Activated T-cell treated with anti-CD3 and anti-CD28 coated beads for 1 hour (primary cell): ENCODE measurements at places on chromosomes 2 and 18.

- DNase-seq, result no peak
These were observed 88.7 kb downstream of the TNS1 start for GRCh38 chr2:217914078-217914477.

- no peak for DNase-seq
These were observed 74.7 kb upstream of the MAP4K3 start for GRCh38 chr2:39511605-39512433.

DNA sequence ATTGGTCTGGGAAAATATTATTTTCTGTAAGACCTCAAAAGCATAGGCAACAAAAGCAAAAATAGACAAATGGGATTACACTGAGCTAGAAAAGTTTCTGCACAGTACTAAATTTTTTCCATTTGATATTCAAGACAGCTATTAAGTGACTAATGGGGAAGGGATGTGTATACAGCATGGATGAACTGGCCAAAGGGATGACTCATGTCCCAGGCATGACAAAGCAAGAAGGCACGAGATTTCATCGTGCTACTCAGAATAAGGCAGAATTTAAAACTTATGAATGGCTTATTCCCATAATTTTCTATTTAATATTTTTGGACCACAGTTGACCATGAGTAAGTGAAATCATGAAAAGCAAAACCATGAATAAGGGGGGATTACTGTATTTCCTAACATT, 1250.1 kb upstream of the GYPC start:
- DNase-seq, result no peak

- DNase-seq, result no peak
These were observed 1.2 kb downstream of the TLX2 start for GRCh38 chr2:74515271-74515980.

- no peak for DNase-seq
These were observed 144.2 kb upstream of the ARL4C start for GRCh38 chr2:234641086-234641485.

- no peak for DNase-seq
These were observed 28.7 kb upstream of the SMIM21 start for GRCh38 chr18:75456199-75456631.

DNA sequence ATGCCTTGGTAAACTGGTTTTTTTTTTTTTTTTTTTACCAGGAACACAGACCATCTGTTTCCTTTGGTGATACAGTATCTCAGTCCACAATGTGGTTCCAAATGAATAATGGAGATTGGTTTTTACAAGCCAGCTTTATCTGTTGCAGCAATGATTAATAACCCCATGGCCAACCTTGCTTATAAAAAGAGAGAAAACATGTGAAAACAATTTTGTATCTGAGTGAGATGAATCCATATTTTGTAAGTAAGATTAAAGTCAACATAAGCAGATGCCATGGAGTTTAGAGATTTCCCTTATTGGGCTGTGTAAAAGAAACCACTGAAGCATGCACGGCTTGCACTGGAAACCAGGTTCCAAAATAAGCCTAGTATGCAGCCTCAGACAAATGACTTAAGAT, 108.6 kb upstream of the CNTNAP5 start:
- no peak for DNase-seq

- DNase-seq, result no peak
These were observed 135.8 kb downstream of the METTL8 start for GRCh38 chr2:171297956-171298355.

- no peak for DNase-seq
These were observed 224.2 kb downstream of the BCL11A start for GRCh38 chr2:60329225-60329624.

DNA sequence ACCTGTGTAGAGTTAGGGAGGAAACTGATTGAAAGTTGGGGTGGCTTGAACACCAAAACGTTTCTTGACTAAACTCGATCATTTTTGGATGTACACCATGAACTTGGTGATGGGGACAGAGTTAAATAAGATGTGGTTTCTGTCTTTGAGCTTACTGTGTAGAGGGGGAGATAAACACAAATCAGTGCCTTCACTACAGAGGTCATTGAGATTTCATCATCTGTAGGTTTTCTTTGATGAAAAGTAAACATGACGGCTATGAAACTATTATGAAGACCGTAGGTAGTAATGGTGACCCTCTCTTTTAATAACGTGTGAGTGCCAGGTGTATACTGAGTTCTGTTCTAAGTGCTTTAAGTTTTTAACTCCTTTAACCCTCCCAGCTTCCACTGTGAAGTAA, 6.5 kb downstream of the LCLAT1 start:
- DNase-seq, result no peak

DNA sequence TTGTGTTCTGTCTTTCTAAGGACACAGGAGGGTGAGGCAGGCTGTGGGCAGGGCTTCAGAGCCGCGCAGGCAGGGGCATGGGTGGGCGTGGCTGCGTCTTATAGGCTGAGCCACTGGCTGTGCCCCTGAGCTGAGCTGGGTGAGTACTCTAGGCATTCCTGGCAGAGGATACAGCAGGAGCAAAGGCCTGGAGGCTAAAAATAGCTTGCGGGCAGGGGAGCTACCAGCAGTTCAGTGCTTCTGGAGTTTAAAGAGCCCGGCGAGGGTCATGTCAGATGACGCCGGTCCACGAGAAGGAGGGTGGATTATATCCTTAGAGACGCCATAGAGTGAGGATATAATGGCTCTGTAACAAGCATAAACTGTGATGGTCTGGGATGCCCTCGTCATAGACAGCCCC, 31.5 kb upstream of the PDIA6 start:
- no peak for DNase-seq

DNA sequence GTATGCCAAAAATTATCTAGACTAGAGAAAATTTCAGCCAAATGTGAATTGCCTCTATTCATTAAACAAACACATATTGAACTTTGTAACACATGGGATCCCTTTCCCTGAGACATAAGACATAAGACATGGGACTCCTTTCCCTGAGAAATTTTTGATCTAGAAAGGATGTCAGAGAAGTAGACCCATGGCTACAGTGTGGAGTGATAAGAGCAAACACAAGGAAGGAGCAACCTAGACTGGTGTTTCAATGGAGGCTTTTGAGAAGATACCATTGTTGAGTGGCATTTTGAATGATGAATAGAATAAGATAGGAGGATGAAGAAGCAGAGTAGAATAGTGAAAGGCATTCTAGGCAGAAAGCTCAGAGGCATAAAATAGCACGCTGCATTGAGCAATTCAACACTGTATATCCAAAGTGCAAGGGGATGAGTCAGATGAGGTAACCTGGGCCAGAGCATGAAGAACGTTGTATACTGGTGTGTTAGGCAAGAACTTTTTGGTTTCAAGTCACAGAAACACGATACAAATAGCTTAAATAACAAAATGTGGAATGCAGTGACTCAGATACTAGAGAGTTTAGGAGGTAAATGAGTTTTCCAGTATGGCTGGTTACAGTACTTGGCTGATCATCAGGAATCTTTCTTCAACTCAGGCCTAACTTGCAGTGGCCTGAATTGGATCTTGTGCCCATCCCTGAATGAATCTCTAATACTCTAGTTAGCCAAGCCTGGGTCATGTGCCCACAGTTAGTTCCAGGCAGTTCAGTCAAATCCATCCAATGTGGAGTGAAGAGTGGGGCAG, 129.8 kb upstream of the TANK start:
- no peak for DNase-seq

DNA sequence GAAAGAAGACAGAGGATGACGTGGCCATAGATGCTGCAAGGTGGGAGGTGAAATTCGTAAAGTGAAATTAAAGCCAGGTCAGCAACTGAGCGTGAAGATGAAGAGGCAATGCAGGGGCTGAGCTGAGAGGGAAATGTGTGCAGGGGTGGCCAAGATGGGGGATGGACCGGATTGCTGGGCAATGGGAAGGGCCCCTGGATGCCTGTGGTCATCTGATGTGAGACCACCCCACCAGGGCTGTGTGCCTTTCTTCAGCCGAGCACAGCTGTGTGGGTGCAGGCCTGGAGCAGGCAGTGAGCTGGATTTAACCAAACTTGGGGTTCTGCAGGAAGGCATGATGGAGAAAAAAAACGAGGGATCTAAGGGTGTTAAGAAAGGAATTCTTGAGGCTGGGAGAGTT, 80.4 kb downstream of the ZCCHC2 start:
- DNase-seq, result no peak

DNA sequence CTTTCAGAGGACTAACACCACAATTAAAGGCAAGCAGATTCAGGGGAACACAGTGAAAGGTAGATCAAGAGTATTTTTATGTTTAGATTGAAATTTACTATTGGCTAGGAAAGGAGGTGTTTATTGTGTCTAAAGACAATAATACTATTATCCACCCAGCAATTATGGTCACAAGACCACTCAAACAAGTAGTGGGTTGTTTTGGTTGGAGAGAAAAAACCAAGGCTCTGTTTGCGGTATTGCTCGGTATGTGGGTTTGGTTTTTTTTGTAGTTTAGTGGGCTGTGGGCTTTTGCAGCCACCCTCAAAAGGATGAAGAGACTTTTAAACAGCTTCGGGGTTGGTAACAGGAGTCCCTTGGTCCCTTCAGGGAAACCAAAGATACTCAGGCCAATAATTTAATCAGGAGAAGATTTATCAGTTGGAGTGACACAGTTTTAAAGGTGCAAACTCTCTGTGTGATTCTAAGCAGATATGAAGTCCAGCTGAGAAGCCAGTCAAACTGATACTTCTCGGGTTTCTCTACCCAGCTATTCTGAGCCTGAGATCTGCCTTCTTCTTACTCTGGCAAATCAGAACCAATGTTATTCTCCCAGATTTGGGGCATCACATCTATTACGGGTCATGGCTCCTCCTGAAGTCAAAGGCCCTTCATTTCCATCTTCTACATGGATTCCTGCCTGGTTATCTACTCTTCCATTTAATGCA, 55.3 kb downstream of the DCC start:
- DNase-seq, result no peak

DNA sequence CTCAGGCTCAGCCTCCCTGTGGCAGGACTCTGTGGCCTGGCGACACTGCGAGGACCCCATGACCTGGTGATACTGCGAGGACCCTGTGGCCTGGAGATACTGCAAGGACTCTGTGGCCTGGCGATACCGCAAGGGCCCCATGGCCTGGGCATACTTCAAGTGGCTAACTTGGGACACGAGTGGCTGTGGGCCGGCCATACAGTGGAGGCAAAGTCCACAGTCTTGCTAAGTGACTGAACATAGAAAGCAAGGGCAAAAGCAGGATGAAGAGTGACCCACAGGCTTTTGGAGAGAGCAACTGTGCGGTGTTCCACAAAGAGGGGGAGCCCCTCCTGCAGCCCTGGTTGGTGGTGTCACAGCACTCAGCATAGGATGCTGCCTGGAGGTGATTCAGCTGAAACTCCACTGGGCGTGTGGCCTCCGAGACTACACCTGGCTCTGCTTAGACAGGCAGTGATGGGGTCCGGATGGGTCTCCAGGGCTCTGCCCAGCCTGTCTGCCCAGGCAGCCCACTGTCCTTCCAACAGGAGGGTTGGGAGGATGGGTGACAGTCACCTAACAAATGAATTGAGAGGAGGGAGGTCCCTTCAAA, 691.0 kb upstream of the HS6ST1 start:
- DNase-seq, result no peak

- DNase-seq, result no peak
These were observed 430.2 kb downstream of the MEIS1 start for GRCh38 chr2:66865161-66865560.

- no peak for DNase-seq
These were observed 373.3 kb downstream of the IRS1 start for GRCh38 chr2:226426292-226426736.

DNA sequence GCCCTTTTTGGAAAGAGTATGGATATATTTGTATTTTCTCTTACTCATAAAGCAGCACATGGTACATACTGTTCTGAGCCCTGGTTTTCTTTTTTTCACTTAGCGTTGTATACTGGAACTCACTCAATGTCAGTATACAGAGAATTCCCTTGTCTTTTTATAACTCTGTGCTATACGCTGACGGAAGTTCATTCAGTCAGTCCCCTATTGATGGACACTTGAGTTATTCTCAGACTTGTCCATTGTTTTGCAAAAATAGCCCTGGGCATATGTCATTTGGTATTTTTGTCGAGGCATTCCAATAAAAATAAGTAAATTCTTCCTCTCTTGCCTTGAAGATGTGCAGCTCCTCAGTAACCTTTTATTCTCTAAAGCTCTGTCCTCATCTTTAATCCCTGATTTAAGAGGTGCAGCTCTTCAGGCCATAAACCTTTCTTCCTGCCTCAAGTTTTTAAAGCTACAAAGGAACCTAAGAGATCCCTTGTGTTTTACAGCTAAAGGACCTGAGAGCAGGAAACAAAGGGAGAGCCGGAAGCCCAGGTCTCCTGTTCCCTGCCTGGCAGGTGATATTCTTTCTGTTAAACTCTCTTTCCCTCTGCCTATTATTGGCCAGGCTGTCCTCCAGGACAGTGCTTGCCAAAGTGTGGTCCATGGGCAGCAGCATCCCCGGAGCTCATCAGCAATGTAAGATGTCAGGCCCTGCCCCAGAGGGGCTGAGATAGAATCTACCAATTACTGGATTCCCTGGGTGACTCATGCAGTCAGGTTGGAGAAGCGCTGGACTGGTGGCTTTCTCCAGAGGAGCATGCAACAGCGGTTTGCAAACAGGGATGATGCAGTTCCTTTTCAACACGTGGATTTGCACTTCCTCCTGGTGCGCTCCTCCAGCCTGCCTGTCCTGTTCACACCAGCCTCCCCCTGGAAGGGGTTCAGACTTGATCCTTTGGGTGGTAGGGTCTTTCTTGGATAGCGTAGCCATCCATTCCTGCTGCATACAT, 158.0 kb downstream of the NEDD4L start:
- no peak for DNase-seq

GRCh38 chr2:98518101-98518500, 73.4 kb downstream of the INPP4A start:
- DNase-seq, result peak; percentile 45

- DNase-seq, result no peak
These were observed 433.7 kb upstream of the TRIB2 start for GRCh38 chr2:12282780-12283695.

DNA sequence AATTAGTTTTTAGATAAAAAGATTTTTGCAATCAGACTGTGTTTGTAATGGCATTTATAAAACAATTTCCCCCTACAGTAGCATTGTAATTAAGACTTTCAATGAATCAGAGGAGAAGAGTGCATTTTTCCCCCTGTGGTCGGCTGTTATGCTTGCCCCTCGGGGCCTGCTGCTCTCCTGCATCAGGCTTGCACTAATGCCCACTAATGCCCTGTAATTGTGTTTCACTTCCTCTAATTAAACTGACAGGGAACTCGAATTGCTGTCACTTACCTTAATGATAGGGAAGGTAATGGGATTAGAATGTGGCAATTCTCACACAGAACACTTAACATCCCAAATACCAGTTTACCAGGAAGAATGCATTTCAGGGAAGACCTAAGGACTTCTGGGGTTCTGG, 61.2 kb upstream of the LRRTM1 start:
- no peak for DNase-seq

DNA sequence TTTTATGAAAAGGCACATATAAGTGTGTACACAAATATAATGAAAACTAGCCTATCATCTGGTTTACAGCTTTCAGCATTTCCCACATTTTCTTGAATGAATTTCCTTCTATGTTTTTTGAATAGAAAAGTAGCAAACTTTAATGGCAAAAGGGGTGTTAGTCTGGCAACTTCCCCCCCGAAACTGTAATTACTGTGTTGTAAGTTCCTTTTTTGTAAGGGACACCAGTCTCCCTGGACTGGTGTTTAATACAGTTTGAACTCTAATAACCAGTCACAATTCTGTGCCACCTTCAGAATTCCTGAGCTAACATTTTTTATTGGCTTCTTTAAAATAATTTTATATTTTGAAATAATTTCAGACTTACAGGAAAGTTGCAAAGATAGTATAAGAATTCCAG, 94.2 kb downstream of the ACSL3 start:
- DNase-seq, result no peak
